ENCODE measurements at places on chromosomes 2 and 18.

DNA sequence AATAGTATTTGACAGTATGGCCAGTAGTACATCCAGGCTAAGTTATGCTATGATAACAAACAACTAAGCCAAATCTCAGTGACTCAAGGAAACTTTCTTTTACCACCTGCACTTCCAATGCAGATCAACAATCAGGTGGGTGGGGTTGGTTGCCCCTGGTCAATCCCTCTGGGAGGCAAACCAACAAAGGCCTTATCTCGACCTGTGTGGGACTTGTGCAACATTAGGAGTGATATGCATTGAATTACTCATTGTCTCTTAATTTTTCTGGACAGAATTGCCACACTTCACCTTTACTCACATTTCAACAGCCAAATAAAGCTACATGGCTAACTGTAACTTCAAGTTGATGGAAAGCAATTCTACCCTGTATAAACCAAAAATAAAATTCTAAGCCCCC is 1049.3 kb upstream of the CDH2 start:
- no peak for DNase-seq

GRCh38 chr18:75016025-75016717 is 192.8 kb downstream of the PTGR3 start:
- DNase-seq, result no peak

DNA sequence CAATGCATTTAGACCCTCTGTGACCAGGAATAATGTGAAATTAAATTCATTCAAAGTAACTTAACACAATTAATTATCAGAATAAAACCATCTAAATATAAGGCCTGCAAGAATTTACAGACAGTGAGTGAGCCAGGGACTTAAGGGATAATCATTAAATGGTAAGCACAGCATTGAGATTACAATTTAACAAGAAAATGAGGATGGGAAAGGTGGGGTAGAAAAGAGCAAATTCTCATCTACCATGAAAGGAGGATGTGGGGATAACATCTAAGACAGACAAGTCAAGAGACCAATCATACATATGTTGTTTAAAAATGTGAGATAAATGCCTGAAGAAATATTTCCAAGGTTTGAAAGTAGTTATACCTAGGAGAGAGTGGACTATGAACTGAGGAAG is 259.3 kb upstream of the NT5C1B start:
- DNase-seq, result no peak

GRCh38 chr18:78327643-78328042 is 652.0 kb upstream of the SALL3 start:
- DNase-seq, result no peak

GRCh38 chr18:48208432-48209140 is 200.6 kb downstream of the ZBTB7C start:
- no peak for DNase-seq

GRCh38 chr2:236449167-236449761 is 120.4 kb upstream of the ACKR3 start:
- peak; percentile 83 for DNase-seq

DNA sequence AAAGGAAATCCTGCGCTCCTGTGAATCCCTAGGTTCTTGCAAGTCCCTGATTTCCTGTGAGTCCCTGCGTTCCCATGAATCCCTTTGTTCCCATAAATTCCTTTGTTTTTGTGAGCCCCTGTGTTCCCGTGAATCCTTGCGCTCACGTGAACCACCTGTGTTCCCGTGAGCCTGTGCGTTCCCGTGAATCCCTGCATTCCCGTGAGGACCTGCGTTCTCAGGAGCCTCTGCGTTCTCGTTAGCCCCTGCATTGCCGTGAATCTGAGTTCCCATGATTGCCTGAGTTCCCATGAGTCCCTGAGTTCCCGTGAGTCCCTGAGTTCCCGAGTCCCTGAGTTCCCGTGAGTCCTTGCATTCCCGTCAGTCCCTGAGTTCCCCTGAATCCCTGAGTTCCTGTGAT is 71.5 kb downstream of the SNTG2 start:
- no peak for DNase-seq

GRCh38 chr18:58955738-58956137 is 91.1 kb downstream of the ZNF532 start:
- no peak for DNase-seq

Data from prostate gland (tissue), 2 donors.